ENCODE measurements at places on chromosomes 6 and 20.

DNA sequence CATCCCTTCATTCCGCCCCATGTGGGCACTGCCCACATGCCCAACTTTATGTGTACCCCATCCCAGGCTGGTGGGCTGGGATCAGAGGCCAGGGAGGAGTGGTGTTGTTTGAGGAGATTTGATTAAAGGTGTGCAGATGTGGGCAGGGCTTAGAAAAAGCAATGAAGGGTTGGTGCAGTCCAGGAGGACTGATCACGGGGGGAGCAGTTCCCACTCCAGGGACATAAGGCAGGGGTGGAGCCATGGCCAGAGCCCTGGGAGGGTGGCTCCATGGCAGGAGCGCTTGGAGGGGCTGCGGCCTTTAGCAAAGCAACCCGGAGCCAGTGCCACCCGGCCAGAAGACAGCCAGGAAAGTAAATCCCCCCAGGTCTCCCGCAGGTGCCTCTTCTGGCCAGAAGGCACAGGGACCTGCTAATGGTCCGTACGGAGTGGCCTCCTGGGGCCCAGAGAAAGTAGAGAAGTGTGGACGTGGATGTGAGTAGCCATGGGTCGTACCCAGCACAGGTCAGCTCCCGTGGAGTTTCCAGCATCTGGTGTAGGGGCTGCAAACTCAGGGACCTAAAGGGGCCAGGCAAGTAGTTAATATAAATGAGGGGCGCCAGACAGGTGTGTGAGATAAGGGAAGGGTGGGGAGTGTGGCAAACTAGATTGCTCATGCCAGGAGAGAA, 62.1 kb upstream of the APCDD1L start:
- no peak for DNase-seq

DNA sequence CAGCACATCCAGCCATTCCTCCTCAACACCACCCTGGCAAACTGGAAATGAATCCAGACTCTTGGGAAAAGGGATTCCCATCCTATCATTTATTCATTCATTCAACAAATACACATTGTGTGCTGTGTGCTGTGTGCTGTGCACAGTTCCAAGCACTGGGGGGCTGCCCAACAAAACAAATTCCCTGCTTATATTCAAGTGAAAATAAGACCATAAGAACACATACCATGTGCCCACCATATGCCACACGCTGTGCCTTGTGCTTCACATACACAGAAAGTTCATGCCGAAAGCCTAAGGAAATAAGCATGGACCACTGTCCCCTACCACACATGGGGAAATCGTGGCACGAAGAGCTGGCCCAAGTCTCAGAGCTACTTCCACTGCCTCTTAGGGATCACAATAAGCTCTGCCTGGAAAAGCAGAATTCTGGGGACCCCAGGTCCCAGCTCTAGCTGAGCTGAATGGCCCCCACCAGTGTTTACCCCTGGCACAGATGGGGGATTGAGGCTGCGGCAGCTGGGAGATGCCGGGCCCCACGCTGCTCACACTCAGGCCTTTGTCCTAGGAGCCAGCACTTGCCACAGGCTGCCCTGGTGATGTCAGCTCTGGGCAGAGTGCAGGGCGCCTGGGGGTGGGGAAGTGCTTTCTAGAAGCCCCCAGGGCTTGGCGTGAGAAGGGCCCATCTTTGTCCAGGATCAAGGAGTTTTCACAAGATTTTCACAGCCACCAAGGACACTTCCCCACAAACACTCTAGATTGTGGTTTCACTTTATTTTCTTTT, 99.6 kb downstream of the PREX1 start:
- DNase-seq: no peak

GRCh38 chr20:24384865-24385264, 84.6 kb upstream of the SYNDIG1 start:
- no peak for DNase-seq

- no peak for DNase-seq
Measured at GRCh38 chr20:10415013-10415650, 18.9 kb downstream of the MKKS start.

GRCh38 chr6:157768304-157768703, 54.7 kb upstream of the SNX9 start:
- no peak for DNase-seq

DNA sequence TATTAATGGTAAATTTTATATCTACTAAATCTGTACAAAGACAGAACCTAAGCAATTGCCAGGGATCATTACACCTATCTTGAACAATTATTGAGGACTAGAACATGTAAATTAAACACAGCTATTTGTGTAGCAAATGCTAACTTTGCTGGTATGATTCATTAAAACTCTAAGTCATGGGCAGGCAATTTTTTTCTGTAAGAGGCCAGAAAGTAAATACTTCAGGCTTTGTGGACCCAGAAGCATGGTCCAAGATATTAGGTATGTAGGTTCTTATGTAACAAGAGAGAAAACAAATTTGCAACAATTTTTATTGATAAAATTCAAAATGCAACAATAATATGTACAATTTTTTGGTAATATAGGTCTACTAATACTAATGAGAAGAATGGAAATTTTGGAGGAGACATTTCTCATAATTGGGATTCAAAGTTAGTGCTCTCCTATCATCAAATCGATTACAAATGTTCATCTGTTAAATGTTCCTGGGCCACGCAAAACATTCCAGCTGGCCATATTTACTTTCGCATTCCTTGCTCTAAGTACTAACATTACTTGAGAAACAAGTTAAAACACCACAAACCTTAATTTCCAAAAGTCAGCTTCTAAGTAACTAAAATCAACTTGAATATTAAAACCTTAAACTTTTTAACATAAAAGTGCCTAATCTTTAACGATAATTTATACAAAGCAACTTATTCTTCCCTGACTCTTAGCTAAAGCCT, 4.3 kb downstream of the TMEM30A start:
- no peak for DNase-seq

DNA sequence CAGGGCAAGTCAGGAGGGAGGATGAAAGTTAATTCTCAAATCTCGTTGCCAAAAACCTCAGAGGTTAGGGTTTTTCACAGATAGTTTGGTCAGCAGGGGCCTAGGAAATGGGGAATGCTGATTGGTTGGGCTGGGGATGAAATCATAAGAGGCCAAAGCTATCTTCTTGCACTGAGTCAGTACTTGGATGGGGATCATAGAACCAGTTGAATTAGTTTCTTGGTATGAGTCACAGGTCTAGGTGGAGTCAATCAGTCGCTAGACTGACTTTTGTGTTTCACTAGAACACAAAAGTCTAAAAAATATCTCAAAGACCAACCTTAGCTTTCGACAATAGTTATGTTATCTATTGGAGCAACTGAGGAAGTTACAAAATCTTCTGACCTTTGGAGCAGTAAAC, 368.5 kb downstream of the TBC1D32 start:
- no peak for DNase-seq

DNA sequence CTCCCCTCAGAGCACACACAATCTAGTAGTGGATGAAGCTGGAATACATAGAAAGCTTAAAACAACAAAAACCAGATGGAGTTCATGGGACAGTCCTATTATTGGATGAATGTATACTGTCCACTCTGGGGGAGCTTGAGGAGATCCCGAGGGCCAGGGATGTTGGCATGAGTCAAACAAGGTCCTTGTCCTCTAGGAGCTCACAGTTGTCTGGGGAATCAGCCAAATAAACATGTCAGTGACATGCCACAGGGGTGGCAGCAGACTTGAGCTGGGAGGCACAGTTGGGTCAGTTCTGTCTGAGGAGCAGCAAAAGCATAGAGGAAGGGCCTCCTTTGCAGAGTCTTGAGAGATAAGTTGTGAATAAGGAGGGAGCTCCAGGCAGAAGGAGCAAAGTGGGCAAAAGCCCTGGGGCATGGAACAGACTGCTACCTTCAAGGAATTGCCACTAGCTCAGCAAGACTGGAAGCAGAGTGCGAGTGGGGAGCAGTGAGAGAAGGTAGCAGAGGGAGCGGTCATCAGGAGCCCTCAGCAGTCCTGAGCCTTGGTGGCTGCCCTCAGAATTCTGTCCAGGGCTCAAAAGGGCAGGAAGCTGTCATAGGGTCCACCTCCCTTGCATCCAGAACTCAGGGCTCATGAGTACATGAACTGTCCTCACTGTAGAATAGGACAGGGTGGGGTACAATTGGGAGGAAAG, 22.1 kb downstream of the L3MBTL1 start:
- DNase-seq: no peak

GRCh38 chr6:87731818-87732661, 30.0 kb upstream of the AKIRIN2 start:
- DNase-seq: no peak

DNA sequence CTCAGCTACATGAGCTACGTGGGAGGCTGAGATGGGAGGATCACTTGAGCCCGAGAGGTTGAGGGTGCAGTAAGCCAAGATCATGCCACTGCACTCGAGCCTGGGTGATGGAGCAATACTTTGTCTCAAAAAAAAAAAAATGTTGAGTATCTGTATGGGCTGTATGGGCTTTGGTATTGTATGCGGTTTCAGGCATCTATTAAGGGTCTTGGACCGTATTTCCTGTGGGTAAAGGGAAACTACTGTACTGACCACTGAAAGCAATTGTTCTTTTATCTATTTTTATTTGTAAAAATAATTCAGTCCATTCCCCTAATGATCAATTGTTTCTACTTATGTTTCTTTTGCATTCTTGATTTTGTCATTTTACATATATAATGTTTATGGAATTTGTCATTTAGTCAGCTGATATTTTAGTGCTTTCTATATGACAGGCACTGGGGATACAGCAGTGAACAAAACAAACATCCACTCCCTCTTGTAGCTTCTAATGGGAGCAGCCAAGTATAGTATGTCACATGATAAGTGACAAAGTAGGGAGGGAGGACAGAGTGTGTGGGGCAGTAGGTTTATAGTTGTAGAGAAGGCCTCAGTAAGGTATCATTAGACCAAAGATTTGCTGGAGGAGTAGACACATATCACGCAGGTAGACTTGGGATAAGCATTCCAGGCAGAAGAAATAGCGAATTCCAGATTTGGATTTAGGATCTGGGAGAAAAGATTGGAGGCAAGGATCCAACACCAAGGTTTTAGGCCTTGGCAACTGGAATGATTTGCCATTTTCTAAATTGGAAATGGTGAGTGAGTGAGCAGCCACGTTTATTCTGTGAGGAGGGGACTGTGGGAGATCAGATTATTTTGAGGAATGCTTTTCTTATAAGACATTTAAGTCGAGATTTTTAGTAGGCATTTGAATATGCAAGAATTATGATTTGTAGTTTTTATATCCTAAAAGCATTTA, 6.0 kb downstream of the PCMT1 start:
- no peak for DNase-seq

DNA sequence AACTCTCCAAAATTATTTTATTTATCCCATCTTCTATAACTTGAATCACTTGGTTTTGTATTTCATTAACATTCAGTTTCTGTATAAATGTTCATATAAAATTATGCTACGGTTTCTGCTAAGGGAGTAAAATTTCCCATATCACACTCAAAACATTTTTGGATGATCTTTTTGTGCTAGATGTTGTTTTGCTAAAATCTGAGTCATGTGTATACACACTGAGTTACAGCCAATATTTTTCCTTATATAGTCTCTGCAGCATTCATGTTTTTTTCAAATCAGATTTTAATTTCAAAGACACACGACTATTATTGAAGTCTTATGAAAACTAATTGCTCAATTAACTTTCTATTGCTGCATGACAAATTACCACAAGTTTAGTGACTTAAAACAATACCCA, 54.3 kb upstream of the SLC2A12 start:
- no peak for DNase-seq

DNA sequence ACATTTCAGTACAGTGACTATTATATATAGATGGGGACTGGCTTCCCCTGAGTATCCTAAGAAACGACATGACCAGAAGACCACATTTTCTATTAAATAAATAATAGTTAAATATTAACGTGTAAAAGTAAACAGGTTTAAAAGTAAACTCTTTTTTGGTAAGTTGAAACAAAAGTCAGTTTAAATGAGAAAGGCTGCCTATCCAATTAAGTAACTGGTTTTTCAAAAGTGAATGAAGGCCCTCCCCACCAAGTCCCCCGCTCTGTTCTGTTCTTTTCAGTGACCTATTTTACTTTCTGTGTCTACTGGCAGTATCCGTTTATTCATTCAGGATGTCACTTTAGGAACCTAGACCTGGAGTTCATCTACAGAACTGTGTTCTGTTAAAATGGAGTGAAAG, 32.0 kb downstream of the QKI start:
- no peak for DNase-seq

DNA sequence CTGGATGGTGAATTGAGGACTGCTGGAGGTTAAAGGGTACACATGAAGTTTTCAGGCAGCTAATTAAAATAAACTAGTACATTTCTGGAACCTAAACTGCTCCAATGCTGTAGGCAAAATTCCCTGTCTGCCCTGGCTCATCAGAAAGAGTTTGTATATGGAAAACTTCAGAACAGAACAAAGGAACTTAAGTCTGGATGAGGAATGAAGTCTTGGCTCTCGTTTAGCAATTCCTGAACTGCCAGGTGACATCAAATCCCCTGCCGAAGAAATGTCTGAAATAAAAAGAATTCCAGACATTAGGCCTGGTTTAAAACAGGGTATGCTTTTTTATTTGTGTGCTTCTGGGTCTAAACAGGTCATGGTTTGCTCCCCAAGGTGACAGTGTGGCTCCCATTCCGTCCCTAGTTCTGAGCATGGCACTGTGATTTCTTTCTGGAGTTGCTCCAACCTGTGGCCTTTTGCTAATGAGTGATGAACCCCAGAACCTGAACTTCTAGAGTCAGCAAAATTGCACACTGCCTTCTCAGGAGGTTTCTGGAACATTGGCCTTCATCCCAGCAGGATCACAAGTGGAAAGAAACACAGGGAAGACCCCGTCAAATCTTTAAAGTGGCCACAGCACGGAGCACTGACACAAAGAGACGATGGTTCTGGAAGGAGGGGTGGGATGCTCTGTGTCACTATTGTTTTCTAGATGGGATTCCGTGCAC, 129.4 kb upstream of the NAA20 start:
- DNase-seq: no peak

DNA sequence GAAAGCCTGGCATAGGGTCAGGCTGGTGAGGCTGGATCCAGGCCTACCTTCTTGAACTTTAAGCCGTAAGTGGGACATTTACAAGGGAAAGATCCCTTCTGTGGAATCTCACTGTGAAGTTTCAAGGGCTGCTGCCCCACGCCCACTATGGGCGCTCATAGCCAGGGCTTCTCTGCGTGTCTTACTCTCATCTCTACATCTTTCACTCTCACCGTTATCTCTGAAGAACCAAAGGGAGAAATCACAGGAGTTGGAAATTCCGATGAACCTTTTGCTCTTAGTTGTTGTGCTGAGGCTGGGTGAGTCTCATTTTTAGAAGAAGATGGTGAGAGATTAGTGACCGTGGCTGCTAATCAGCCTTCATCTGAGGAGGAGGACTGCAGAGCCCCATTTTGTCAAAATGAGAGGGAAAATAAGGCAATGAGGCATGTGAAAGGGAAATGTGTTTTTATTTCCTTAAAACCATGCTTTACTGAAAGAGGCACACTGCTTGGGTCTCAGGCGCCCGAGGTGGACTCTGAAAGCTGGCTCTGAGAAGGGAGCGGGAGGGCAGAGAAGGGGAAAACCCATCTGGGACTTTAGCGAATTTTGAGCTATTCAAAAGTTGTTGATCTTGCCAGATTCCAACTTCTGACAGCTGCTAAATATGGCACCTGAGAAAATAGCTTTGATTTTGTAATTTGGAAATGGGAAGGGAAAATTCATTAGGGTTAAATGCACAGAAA, 301.5 kb downstream of the CLIC5 start:
- DNase-seq: no peak
